ENCODE measurements at places on chromosomes 7 and 10.

DNA sequence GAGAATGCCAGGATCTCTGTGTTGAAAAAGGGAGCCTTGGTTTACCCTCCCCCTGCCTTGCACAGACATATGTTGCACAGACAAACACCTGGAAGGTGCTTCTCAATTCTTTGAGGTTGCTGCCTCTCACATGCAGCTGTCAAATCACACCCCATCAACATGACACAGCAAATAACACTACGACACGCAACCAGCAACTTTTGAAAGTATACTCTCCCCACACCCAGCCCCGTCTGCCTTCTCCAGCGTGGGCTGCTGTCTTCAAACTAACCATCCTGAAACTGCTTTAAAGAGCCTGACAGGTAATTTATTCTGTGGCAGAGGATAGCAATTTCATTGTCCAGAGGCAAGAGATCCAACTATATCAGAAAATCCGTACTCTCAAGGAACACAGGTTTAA lies 136.1 kb downstream of the PLXNA4 start:
- DNase-seq: no peak

DNA sequence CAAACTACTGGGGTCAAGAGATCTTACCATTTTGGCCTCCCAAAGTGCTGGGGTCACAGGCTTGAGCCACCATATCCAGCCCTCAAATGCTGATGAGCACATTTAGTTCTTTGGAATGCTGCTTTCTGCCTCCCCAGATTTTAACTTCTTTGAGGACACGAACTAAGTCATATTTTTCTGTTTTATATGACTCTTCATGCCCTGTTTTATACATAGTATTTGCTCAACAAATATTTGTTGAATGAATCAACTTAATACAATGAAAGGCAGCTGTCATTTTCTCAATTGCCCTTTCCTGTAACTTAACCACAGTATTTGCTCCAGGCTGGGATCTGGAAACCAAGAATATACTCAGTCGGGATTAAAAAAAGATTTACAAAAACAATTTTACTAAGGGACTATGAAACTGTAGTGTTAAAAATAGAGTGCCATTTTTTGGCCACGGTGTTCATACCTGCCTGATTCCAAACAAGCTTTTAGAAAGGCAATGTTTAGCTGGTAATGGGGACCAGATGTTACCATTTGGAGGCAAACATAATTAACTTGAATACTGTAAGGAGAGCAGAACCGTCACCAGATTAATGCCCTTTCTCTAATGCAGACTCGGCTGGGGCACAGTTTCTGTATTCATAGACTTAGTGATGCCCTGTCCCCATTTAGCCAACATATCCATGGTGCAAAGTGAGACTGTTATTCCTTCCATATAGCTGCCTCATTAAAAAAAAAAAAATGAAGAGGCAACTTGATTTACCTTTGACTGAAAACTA lies 117.6 kb downstream of the NRP1 start:
- no peak for DNase-seq

- peak; percentile 76 for DNase-seq
These were observed 438.6 kb upstream of the GALNT17 start for GRCh38 chr7:70693321-70693685.

DNA sequence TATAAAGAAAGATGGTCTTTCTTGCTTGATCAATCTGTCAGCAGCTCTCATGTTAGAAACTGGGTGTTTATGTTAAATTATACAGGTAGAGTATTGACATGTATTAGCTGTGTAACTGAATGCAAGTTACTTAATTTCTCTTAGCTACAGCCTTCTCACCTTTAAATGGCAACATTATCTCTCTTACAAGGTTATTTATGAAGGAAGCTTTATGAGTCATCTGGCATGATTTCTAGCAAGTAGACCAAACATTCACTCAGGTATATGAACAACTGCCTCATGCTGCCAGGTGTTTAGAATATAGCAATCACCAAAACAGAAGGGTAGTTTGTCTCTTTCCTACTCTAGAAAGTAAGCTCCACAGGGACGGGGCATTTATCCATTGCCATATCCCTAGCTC lies 8.5 kb downstream of the ARL4A start:
- no peak for DNase-seq

DNA sequence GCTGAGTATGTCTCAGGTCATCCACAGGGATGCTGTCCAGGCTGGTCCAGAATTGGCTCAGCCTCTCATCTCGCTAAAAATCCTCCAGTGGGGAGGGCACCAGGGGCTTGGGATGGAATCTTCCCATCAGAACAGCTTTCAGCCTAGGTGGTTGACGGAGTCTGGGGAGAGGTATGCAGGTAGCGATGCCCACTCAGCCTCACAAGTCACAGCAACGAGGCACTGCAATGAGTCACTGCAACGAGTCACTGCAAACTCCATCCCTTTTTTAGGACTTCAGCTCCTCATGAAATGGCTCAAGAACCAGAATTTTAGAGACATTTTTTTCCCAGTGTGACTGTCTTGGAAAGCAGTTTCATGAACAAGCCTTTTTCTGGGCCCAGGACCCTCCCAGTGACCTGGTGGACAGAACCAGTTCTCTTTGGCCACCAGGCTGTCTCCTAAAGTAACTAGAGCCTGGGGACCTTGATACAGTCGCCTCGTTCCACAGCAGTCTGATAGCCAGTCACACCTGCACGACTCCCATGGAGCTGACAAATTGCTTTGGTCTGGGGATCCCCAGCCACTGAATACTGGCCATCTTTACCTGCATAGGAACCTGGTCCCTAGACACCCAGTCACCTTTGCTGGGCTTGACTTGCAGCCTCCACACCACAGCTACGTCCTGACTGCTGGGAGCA lies 41.3 kb upstream of the PPP2R2D start:
- peak; percentile 23 for DNase-seq

- DNase-seq: peak; percentile 85
These were observed 96.4 kb upstream of the ZMIZ1 start for GRCh38 chr10:78972160-78972946.

DNA sequence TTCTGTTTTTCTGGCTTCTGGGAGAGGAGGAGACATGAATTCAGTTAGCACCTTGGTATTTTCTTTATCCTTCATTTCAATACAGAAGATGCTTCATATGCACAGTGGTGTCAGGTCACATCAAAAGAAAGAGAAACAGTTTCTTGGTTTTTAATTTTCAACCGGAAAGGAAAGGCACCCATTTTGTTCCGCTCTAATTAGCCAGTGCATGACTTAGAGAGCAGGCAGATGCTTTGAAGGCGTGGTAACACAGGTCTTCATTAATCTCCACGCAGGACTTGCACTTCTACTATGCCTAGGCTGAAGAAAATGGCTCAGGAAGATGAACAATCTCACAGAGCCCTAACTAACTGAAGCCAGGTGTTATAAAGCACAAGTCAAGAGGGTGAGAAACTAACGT lies 70.4 kb upstream of the ATRNL1 start:
- DNase-seq: no peak

DNA sequence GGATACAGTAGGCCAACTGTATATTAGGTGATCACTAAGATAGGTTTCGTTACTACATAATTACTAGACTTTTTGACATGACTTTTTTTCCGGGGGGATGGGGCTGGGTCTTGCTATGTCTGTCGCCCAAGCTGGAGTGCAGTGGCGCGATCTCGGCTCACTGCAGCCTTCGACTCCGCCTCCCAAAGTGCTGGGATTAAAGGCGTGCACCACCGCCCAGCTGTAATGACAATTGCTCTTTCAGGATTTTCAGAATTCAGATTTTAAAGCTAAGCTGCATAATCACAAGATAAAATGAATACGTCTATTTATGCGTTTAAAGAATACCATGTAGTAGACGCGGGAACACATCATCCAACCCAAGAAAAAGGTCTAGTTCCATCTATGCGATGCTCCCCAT lies 982 bp downstream of the IDI1 start:
- DNase-seq: no peak

- no peak for DNase-seq
These were observed 108.0 kb downstream of the UNCX start for GRCh38 chr7:1340461-1341360.

GRCh38 chr7:54881816-54882520 lies 123.0 kb upstream of the SEC61G start:
- DNase-seq: no peak

DNA sequence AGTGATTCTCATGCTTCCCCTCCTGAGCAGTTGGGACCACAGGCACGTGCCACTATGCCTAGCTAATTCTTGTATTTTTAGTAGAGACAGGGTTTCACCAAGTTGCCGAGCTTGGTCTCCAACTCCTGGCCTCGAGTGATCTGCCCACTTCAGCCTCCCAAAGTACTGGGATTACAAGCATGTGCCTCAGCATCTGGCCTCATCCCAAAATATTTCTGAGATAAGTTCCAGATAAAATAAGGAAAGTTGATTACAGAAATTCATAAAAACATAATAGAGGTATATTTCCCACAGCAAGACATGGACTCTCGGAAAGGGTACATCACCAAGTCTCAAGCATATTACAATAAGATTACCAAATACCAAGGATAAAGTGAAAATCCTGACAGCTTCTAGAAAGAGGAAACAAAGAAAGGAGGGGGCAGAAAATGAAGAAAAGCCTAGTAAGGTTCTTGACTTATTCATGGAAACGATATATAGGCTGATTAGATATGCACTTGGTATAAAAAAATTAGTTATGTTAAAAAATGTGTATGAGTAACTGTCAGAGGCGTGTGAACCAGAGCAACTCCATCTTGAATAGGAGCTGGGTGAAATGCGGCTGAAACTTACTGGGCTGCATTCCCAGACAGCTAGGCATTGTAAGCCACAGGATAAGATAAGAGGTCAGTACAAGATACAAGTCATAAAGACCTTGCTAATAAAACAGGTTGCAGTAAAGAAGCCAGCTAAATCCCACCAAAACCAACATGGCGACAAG lies 35.0 kb downstream of the IQUB start:
- DNase-seq: no peak

DNA sequence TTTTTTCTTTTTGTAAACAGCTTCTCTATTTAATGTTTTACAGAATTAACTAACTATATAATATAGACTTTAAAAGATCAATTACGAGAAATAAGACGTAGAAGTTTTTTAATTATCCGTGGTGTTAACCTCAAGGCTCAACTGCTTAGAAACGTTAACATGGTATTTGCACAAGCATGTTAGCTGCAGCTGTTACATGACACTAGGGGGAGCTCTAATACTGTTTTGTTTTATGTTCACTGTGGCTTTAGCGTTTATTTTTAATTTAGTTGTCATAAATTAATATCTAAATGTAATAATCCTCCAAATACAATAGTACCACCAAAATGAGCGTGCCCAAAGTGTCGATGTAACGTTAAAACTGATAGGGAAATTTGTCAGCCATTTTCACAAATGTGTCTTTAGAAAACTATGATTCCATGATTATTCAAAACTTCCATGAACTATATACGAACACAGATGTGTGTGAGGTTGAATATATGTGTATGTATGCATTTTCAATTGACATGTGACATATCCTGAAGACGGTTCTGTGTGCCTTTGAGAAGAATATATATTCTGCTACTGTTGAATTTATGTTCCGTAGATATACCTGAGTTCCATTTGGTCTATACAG lies 828.8 kb upstream of the MBL2 start:
- DNase-seq: no peak

DNA sequence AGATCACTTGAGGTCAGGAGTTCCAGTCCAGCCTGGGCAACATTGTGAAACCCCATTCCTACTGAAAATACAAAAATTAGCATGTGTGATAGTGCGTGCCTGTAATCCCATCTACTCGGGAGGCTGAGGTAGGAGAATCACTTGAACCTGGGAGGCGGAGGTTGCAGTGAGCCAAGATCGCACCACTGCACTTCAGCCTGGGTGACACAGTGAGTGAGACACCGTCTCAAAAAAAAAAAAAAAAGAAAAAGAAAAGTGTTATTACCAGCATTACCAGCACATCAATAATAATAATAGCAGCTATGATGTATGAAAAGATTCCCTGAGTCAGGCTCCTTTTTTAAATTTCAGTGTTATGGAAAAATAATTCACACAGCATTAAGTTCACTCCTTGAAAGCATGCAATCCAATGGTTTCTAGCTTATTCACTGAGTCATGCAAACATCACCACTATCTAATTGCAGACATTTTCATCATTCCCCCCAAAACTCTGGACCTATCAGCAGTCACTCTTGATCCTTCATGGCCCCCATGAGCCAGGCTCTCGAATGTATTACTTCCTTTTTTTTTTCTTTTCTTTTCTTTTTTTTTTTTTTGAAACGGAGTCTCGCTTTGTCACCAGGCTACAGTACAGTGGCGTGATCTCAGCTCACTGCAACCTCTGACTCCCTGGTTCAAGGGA lies 228.4 kb downstream of the FANK1 start:
- no peak for DNase-seq

GRCh38 chr7:118328505-118329211 lies 104.2 kb downstream of the ANKRD7 start:
- DNase-seq: no peak

DNA sequence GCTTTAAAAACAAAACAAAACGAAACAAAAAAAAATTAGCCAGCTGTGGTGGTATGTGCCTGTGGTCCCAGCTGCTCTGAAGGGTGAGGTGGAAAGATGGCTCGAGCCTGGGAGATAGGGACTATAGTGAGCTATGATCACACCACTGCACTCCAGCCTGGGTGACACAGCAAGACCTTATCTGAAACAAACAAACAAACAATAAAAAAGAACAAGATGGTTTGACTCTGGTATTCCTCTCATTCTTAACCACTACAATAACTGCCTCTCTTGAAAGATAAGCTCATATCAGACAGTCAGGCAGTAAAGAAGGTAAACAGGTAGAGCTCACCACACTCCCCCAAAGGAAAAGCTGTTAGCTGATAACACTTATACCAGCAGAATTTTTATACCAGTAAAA lies 14.1 kb upstream of the DUSP5 start:
- no peak for DNase-seq

DNA sequence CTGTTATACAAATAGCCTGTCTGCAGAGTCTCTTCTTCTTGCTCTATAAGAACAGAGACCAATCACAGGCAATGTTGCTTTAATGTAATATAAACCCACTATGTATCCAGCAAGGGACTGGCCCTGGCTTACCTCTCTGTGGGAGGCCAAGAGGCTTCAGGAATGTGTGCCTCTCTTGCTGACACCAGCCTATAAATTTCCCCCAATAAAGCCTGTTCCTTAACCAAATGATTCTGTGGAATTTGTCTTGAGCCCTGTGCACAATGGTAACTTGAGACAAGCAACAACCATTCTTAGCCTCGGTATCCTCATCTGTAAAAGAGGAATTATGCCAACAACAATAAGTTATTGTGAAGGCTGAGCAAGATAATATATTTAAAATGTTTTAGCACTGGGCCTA lies 563.7 kb downstream of the GRM8 start:
- no peak for DNase-seq

DNA sequence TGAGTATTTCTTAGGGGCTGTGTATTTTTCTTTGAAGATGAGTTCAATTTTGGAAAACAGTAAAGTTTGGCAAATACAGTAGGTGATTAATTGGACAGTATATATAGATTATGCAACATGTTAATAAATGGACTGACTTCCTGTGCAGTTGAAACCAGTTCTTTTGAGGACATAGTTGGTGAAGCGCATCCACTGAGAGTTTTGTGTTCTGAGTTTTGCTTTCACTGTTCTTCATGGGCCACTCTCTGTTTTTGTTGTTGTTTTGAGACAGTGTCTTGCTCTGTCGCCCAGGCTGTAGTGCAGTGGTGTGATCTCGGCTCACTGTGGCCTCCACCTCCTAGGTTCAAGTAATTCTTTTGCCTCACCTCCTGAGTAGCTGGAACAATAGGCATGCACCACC lies 109.0 kb downstream of the SDHAF3 start:
- no peak for DNase-seq

GRCh38 chr10:77289027-77289501 lies 348.5 kb downstream of the KCNMA1 start:
- DNase-seq: no peak

Data from left lobe of liver (tissue), 2 donors.